ENCODE measurements at places on chromosomes 5 and 9.

DNA sequence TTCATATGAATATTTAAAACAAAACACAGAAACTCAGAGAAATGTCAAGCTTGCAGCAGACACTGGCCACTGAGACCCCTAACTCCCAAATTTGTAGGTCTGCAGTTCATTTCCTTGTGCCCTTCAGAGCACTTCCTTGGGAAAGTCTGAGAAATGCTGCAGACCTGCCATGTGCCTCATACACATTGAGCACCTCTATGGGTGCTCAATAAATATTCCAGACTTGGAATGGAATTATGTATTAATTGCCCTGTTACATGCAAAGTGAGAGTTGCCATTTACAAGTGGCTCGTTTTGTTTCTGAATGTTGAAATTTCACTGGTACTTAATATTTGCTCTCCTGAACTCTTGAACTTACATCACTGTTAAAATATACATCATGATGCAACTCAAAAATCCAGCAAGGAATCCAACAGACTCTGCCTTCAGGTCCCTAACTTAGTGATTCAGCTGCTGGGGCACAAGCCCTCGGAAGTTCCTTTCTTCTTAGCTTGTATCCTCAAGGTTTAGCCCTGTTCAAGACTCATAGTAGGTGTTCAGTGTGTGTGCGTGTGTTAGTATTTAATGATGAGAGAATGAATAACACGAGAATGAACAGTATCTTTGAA is 90.6 kb downstream of the PTCD2 start:
- no peak for DNase-seq

- DNase-seq, result no peak
Observed at GRCh38 chr5:180670586-180671359, 21.4 kb upstream of the FLT4 start.

- no peak for DNase-seq
Observed at GRCh38 chr9:107068581-107068980, 205.6 kb downstream of the ZNF462 start.

DNA sequence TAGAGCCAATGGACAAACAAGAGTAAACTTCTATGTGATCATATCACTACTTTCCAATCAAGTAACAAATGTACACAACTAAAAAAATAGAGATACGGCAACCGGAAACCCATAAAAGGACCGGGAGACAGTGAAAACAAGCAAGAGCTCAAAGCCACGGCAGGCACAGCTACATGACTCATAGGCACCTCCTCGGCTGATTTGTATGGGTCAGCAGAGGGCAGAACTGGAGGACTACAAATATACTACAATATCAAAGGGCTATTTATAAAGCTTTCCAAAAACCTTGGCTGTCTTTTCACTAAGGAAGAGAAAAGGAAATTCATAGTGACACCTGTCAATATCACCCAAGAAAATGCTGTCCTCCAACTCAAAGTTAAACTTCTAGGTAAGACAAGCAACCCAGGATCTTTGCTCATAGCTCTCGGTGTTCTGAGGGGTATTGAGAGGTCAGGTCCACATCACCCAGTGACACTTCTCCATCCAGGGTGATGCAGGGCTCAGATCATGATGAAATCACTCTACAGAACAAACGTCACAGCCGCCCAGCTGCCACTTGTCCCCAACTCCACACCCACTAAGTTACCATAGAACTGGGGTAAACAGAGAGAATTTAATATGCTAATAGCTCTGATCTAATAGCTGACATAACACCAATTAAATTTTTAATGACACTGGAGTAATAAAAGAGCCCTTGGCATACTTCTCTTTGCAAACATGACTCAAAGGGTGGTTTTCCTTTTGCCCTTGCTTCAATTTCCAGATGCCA is 41.3 kb downstream of the PFDN1 start:
- DNase-seq, result no peak

DNA sequence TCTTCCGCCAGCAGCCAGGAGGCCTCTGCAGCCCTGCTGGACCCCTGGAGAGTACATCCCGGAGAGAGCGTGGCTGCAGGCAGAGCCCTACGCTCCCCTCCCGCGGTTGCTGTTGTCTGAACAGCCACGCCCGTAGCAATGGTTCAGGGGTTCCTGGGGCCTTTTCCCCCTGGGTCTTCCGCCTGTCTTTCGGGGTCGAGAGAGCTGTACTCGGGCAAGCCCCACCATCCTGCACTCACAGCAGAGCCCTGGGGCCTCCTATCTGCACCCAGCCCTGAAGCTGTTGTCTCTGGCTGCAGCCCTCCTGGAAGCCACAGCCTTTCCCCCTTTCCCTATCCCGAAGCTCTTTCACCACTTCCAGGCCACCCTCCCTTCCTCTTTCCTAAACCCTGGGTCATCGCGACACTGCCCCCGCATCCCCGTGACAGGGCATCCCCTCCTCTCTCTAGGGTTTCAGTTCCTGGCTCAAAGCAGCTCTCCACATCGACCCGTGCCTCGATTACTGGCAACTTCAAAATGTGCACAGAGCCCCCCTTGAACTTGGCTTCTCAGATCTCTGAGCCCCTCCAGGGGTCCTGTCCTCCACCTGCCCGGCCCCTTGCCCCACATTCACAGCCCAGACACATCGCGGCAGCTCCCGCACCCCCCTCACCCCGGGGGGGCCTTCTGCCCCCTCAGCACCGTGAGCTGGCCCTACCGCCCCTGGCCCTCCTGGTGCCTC is 43.9 kb upstream of the CEP72 start:
- no peak for DNase-seq

DNA sequence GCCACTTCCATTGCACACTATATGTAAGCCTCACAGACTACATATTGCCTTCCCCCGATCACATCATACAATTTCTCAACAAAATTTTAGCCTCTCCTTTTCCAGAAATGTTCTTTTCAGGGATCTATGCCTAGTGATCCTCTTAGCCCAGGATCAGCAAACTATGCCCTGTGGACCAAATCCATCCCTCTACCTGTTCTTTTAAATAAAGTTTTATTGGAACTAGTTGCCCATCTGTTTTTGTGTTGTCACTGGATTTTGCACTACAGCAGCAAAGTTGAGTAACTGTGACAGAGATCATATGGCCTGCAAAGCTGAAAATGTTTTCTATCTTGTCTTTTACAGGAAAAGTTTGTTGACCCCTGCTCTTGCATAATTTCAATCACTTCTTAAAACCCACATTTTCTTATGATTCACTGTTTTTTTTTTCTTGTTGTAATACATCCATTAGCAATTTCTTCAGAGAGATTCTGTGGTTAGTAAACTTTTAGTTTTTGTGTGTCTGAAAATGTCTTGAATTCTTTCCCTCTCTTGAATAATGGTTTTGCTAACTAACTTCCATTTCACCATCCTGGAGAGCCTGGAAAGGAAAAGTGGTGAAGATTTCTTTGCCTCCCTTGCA is 7.1 kb downstream of the TXNDC8 start:
- no peak for DNase-seq

DNA sequence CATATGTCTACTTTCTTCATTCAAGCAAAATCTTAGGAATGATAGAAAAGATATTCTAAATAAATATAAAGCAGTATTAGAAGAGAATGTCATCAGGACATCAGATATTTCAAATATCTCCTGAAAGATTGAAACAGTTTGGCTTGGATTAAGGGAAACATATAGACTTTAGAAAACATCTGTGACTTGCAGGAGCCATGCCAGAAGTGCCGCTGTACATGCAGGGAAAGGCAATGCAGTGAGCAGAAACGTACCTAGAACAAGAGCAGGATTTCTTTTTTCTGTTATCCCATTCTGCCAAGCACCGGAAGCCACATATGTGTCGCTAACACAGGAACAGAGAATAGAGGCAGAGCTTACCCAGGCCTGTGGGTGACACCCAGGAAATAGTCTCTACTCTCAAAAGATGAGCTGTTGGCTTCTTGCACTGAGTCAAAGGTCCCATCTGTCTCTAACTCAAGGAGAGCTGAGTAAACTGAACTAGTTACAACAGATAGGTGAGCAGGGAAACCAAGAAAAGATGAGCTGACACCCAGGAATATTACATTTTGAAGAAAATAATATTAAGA is 5.8 kb downstream of the ADAMTS19 start:
- no peak for DNase-seq

GRCh38 chr5:133113331-133114061 is 61.7 kb downstream of the HSPA4 start:
- DNase-seq, result no peak

DNA sequence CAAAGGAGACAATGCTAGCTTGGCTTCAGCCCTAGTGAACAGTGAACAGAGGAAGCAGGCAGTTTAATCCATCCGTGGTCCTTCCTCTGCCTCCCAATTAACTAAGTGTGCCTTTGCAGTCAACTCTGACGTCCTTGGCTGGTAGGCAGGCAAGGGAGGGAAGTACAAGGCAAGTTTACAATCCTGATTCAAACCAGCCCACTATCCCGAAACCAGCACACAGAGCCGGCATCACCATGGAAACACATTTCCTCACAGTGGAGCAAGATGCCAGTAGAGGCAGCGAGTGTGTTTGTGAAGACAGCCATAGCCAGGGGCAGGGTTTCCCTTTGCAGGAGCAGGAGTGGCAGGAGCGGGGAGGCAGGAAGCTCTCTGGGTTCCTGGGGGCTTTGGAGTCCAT is 73.9 kb downstream of the GOLPH3 start:
- no peak for DNase-seq

GRCh38 chr5:157120102-157120501 is 11.3 kb upstream of the HAVCR2 start:
- no peak for DNase-seq

DNA sequence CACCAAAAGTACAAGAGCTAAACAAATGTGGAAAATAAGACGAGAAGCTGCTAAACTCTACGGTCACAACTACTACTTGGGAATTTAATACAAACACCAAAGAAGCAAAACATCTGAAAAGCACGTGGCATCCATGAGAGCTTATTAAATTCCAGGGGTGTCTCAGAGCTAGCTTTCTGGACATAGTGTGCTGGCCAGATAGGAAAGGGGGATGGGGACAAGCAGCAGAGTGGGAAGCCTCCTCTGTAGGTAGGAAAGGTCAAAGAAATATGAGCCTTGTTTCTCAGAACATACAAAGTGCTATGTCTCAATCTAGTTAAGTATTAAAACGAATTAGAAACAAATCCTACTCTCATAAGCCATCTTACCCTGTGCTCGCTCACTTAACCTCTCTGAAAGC is 51.3 kb upstream of the GOLPH3 start:
- no peak for DNase-seq

GRCh38 chr9:69865986-69866385 is 45.4 kb downstream of the CFAP95 start:
- no peak for DNase-seq

DNA sequence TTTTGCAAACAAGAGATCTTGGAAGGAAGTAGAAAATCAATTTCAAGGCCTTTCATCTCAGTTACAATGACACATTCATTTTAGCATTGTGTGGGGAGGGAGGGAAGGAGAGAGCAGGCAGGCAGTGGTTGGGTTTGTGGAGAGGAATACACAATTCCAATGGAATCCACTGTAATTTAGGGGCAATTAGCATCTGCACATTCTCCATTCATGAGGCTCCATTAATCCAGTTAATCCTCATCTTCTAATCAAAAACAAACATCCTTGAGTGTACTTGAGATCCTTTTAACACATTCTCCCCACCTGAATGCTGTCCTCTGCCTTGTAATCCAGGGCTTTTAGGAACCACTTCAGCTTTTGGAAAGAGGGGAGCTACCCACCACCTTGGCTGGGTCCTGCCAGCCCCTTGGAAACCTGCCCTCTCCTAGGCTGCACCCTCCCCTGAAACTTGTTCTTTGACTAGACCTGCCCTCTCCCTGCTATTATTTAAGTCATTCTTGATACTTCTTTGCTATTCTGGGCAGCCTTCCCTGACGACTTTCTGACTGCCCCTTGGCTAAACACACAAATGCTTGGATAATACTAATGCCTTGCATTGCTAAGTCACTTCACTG is 271.2 kb downstream of the SLIT3 start:
- no peak for DNase-seq

DNA sequence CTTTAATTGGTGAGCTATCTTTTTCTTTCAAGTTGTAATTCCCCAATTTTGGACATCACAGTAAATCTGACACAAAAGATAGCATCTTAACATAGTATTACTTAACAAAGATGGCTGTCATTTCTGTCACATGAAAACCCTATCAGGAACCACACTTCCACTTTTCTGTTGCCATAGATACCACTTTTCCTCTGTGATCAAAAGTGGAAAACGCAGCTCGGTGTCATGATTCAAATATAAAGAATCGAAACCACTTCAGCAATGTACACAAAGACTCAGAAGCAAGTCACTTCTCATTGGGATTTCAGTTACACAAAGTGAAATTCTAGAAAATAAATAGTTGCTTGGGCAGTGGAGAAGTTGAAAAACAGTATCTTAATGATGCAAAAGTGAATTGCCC is 524.9 kb upstream of the ITGA1 start:
- DNase-seq, result no peak

- no peak for DNase-seq
Observed at GRCh38 chr5:31889001-31889561, 250.2 kb downstream of the PDZD2 start.

GRCh38 chr9:91004992-91005391 is 203.4 kb downstream of the SYK start:
- DNase-seq, result no peak

GRCh38 chr5:123549256-123549904 is 37.4 kb downstream of the CSNK1G3 start:
- no peak for DNase-seq

GRCh38 chr9:121810489-121810888 is 159.1 kb downstream of the DAB2IP start:
- DNase-seq, result no peak

GRCh38 chr9:76893395-76893932 is 12.4 kb downstream of the PRUNE2 start:
- DNase-seq, result no peak

GRCh38 chr5:11595045-11595444 is 309.2 kb downstream of the CTNND2 start:
- no peak for DNase-seq

DNA sequence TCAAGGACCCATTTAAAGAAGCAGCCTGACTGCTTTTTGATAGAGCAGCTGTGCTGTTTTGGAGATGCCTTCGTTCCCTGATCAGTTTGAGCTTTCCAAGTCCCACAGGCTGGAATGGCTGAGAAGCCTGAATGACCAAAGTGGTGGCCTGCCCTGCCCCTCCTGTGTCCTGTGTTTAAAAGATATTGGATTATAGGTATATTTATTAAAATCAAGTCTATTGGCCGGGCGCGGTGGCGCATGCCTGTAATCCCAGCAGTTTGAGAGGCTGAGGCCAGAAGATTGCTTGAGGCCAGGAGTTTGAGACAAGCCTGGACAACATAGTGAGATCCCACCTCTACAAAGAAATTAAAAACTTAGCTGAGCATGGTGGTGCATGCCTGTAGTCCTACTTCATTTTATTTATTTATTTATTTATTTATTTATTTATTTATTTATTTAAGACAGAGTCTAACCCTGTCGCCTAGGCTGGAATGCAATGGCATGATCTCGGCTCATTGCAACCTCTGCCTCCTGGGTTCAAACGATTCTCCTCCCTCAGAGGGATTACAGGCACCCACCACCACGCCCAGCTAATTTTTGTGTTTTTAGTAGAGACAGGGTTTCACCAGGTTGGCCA is 87.7 kb downstream of the CACNA1B start:
- no peak for DNase-seq

DNA sequence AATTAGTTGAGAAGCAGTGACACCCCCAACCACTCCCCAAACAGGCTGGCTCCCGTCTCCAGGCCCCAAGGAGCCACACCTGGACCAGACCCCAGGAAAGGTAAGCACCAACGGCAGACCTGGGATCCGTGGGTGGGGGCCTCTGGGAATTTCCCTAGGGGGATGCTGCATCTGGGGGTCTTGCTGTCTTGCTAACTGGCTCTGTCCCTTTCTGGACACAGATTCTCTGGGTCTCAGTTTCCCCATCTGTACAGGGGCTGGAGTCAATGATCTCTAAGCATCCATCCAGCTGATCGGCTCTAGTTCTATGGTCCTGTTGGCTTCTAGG is 27.9 kb upstream of the IL17B start:
- DNase-seq, result no peak

GRCh38 chr5:110815916-110816605 is 77.3 kb downstream of the SLC25A46 start:
- DNase-seq, result no peak
